ENCODE measurements at places on chromosomes 12 and 14.
A peak's percentile ranks its signal among the peaks of the same experiment; 100 is the strongest.

- DNase-seq: no peak
These were observed 121.7 kb downstream of the ZNF664 start for GRCh38 chr12:124094733-124095132.

DNA sequence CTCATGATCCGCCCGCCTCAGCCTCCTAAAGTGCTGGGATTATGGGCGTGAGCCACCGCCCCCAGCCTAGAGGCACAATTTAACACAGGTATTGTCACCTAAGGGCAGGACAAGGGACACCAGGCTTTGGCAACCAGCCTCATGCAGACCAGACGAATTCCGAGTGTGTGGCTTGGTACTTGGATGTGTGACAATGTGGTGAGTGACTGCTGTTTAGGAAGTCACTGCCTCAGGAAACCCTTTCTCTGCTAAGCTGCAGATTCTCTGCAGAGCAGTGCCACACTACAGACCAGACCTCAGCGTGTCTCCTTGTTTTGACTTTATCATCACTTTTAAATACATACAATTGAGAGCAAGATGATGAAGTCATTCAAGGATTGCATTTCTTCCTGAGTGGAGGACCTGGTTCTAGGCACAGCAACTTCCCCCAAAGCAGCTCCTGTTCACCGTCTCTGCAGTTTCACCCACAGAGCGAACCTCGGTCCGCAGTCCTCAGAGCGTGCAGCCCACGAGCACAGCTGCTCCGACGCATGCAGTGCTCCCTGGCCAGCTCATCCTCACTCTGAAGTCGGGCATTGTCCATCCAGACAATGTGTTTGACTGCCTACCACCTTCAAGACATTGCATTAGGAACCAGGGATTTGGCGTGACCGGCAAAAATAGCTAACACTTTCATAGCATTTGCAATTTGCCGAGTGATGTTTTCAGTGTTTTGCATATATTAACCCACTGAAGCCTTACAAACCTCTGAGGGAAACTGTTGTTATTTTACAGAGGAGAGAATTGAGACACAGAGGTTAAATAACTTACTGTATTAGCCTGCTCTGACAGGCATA is 235.2 kb downstream of the CHST11 start:
- no peak for DNase-seq

- peak; percentile 86 for DNase-seq
These were observed 5.9 kb upstream of the GDF11 start for GRCh38 chr12:55736780-55737580.

- DNase-seq: no peak
These were observed 23.5 kb downstream of the GPHB5 start for GRCh38 chr14:63295231-63295685.

DNA sequence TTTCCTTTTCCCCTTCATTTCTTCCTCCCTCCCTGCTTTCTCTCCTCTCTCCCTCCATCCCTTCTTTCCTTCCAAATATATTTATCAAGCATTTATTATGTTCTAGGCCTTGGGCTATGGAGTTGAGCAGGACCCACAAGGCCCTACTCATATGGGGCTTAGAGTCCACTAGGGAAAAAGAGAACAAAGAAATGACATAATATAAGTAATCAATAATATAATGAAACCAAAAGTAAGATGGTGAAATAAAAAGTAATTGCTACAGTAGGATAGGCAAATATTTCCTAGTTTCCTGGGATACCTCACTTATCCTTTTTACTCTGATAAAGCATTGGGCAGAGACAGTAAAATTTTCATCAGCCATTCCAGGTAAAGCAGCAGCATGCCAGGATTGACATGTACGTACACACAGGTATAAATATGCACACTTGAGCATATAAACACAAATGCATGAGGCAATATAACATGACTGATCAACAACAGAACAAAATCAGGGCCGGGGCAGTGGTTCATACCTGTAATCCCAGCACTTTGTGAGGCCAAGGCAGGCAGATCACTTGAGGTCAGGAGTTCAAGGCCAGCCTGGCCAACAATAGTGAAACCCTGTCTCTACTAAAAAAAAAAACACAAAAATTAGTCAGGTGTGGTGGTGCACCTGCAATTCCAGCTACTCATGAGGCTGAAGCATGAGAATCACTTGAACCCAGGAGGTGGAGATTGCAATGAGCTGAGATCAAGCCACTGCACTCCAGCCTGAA is 35.5 kb upstream of the CSRP2 start:
- no peak for DNase-seq

GRCh38 chr12:91868054-91868453 is 277.6 kb downstream of the BTG1 start:
- no peak for DNase-seq

DNA sequence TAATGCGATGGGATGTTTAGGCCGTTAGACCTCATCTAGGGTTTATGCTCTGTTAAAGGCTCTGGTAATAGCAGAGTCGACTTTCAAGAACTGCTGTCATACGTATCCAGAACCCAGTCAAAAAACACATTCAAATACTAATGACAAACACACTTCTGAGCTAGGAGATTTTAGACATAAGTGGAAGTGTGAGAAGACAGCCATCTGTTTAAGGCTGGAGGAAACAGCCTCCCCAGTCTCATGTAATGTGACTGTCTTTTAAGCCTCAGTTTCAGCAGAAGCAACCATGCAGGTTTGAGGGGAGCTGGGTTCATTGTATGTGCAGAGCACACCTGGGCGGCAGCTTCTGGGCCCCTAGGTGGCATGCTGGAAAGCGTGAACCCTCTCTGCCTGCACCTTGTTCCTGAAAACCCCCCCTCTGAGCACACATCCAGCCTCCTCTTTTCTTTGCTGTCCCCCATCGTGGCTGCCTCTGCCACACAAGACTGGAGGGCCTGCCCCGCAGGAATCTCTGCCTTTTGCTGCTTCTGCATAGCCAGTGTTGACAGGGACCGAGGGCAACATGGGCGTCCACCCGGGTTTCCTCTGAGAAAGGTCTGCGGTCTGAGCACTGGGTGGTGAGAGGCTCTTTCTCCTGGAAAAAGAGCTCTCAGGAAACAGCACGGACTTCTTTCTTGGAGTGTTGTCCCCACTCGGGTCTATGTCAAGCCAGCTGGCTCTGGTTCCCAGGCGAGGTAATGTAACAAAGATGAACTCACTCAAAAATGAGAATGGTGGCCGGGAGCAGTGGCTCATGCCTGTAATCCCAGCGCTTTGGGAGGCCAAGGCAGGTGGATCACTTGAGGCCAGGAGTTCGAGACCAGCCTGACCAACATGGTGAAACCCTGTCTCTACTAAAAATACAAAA is 11.6 kb downstream of the WNT5B start:
- DNase-seq: no peak

- no peak for DNase-seq
These were observed 338.1 kb upstream of the TMEM132C start for GRCh38 chr12:127928615-127929571.

DNA sequence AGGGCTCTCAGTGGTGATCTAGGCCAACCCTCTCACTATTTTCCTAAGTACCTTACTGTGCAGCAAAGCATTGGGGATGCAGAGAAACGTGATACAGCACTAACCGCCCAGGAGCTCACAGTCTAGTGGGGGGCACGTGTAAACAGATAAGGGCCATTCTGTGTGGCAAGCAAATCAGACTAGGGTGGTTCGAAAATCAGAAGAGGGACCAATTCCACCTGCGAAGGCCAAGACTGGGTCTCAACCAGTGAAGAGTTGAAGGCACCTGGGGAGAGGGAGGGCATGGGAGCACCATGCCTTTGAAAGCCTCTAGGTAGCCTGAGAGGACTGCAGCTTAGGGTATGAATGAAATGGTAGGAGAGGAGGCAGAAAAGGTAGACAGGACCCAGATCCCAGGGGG is 2.2 kb downstream of the PITPNM2 start:
- DNase-seq: no peak

- DNase-seq: peak; percentile 56
These were observed 106.2 kb upstream of the NAV3 start for GRCh38 chr12:77724367-77724957.

DNA sequence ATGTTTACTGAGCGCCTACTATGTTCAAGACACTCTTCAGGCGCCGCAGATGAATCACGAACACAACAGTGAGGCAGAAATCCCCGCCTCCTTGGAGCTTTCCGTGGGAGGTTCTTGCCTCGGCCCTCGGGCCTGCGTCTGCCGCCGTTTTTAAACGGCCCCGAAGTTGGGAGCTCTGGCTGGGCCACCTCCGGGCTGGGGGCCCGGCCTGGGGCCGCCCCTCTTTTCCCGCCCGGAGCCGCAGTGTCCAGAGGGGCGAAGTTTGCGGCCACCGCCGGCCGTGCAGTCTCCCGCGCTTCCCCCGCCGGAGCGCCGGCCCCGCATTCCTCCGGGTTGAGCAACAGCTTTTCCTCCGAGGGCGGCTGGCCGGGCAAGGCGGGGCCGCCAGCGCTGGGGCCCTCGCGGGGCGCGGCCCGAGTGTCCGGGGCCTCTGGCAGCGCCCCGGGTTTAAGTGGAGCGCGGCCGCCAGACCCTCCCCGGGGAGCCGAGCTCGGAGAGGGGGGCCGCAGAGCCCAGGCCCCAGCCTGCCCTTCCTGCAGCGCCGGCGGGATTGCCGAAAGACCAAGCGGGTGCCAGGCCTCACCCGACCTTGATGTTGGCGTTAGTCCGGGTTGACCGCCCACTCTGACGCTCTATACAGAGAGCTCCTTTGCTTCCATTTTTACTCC is 18.7 kb upstream of the CTDSP2 start:
- no peak for DNase-seq

DNA sequence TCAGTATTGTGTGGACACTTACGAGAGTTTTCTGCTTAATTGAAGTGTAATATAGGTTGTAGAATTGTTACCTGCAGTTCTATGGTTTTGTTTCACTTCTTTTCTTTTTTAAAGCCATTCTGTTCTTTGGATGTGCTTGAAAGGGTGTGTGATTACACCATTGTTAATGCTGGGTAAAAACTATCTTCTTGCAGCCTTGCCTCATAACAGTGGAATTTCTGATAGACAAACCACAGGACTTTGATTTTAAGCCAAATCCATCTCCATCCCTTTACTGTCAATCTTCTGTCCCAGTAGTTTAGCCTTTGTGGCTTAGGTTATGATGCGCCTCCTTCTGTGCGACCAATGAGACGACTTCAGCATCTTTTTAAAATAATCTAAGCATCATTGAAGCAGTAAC is 182.3 kb downstream of the PELI2 start:
- DNase-seq: no peak
